ENCODE measurements at places on chromosomes 11 and 22.

DNA sequence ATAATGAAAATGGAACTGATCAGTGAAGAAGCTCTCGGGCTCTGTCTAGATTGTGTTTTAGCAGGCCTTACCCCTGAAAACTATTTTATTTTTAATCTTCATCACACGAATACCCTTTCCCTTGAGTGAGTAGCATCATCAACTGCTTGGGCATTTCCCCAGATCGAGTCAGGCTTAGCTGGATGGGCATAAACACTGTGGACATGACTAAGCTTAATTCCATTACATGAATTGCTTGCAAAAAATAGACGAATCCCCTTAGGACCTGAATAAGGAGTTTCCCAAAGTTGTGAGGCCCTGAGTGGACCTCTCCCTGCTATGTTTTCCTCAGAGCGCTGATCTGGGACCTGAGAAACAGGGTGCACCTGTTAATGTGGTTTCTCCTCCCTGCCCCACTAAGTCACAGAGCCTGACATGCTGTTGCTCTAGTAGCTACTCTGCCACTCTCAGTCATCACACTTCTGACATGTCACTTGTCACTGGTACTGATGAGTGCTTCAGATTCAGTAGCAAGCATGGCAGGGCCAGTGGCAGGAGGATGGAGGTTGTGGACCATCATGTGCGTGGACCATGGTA is 53.5 kb downstream of the ENDOD1 start:
- no peak for DNase-seq

DNA sequence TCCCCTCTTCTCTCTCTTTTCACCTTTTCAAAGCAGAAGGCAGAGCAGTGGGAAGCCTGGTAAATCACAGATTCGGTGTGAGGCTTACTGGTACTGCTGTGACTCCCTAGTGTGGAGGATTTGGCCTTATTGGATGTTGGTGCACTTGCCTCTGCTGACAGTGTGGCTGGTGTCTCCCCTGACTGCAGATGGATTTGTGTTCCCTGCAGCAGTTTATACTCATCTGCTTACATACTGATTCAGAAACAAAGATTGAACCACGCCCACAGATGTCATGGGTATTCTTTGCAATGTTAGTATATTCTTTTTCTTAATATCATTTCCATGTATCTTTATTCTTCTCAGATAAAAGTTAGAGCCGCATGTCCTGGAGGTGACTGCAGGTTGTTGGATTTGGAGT is 26.8 kb upstream of the GRIK4 start:
- no peak for DNase-seq

- DNase-seq, result no peak
Measured at GRCh38 chr11:11842421-11843008, 743 bp downstream of the USP47 start.

- no peak for DNase-seq
Measured at GRCh38 chr11:19355601-19356000, 114.9 kb upstream of the E2F8 start.

GRCh38 chr22:29081517-29082236 is 8.8 kb downstream of the KREMEN1 start:
- no peak for DNase-seq

GRCh38 chr11:6307876-6308275 is 12.4 kb downstream of the CAVIN3 start:
- no peak for DNase-seq

GRCh38 chr11:94639901-94640721 is 72.9 kb downstream of the PIWIL4 start:
- DNase-seq, result no peak

DNA sequence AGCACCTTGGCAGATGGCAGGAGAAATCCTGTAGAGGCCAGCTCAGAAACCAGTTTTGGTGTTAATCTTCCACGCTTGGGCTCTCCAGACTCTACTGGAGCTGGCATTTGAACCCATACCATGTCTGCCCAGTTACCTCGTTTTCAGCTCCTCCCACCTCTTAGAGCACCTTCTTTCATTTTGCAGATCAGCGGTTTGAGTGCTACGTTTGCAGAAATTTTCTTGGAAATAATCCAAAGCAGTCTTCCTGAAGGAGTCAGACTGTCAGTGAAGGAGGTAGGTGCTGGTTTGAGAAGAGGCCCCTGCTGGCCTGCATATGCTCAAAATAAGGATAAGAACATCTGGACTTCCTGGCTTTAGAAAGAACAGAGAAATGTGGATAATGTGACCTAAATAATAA is 13.7 kb downstream of the COA4 start:
- no peak for DNase-seq

DNA sequence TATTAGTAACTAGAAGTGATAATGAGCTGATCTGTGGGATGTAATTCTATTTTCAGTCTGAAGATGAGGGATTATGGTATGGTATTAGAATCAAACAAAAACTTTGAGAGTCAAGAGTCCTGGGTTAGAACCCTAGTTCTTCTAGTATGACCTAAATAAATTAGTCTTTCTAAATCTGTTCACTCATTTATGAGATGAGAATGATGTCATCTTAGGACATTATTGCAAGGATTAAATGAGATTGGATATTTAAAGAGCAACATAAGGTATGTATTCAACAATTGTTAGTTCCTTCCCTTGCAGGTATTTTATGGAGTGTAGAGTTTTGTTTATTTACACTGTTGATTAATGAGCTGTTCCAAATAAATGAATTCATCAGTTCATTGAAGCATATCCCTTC is 21.8 kb downstream of the EMSY start:
- DNase-seq, result no peak

GRCh38 chr11:119608201-119608600 is 120.8 kb downstream of the NECTIN1 start:
- no peak for DNase-seq

- no peak for DNase-seq
Measured at GRCh38 chr11:60377401-60378136, 763 bp upstream of the MS4A7 start.

GRCh38 chr11:122120096-122120495 is 4.1 kb upstream of the BLID start:
- no peak for DNase-seq

GRCh38 chr11:82765466-82766034 is 31.9 kb upstream of the FAM181B start:
- no peak for DNase-seq

GRCh38 chr11:47991266-47991830 is 11.0 kb downstream of the PTPRJ start:
- no peak for DNase-seq

GRCh38 chr11:12016246-12016645 is 7.8 kb upstream of the DKK3 start:
- DNase-seq, result no peak

GRCh38 chr11:94241896-94242295 is 62.5 kb upstream of the IZUMO1R start:
- DNase-seq, result no peak

DNA sequence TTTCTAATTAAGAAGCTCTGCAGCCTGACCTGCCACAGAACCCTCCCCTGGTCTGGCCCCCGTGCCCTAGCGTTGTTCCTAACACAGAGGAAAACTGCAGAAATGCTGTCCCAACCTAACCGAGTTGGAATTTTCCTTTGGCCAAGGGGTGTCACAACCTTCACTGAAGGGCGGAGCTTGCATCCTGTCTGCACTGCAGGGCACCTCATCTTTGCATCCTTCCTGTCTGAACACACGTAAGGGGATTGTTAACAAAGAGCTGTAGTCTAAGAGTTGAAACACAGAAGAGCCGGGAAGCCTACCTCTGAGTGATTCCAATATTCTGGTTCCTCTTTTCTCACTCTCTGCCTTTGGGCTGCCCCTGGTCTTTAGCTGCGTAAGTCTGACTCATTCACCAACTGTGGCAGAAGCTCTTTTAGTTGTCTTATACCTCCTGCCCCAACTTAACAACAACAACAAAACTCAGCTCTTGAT is 1.6 kb downstream of the DIXDC1 start:
- no peak for DNase-seq

DNA sequence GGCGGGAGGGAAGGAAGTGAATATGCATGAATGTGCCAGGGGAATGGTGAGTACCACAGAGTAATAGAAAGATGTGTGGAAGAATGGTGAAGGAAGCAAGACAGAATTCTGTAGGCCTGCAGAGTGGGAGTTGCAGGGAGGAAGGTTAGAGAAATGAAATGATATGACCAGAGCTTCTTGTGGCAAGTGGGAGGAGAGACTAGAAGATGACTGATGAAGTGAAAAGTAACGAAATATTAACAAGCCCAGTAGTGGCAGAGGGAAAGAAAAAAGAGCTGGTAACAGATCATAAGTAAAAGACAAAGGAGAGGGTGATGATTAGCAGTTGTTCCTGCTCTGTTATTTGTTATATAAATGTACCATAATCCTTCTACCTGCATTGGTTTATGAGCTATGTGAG is 1.0 kb upstream of the ALKBH8 start:
- DNase-seq, result no peak

DNA sequence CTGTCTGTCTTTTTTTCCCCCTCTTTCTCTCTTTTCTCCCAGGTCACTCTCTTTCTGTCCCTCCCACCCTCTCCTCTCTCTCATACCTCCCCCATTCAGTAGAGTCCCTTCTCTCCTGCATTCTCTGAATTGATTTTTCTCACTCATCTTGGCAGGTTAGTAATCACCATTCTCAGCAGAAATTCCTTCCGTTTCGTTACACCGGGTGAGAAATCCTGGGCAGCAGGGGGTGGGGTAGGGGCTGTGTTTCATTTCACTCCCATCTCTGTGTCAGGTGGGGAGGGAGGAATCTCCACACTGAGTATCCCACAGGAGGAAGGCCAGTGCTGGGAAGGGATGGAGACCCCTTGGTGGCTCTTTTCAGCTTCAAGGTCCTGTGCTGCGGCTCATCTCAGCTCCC is 253.5 kb downstream of the MIAT start:
- no peak for DNase-seq

DNA sequence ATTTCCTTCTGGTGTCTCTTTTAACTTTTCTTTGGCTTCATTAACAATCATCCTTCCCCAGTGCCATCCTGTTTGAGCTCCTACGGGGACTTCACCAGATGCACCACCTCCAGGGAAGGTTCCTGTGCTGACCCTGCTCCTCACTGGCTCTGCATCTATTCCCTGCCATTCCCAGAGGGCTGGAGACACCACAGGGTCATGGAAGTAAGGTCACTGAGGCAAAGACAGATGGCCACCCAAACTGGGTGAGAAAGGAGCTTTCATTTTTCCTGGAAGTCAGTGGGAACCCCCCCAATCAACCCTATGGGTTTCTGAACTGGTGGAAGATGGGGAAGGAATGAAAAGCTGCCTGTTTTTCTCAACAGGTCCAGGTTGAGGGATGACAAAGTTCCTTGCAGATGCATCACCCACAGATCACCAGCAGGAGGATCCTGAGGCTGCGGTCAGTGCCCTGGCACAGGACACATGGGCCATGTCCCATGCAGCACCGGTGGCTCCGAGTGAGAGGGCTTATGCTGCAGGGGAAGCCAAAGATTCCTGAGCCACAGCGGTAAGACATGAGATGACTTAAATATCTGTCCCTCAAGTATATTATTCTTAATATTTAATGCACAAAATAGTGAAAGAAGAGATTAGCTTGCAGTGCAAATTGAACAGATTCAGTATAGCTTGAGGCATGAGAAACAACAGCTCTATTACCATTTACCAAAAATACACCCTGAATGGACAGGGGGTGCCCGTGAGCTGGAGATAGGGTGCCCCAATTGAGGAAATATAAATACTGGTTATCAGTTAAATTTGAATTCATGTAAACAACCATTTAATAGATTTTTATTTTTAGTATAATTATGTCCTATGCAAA is 73.0 kb upstream of the VPREB1 start:
- peak; percentile 55 for DNase-seq

DNA sequence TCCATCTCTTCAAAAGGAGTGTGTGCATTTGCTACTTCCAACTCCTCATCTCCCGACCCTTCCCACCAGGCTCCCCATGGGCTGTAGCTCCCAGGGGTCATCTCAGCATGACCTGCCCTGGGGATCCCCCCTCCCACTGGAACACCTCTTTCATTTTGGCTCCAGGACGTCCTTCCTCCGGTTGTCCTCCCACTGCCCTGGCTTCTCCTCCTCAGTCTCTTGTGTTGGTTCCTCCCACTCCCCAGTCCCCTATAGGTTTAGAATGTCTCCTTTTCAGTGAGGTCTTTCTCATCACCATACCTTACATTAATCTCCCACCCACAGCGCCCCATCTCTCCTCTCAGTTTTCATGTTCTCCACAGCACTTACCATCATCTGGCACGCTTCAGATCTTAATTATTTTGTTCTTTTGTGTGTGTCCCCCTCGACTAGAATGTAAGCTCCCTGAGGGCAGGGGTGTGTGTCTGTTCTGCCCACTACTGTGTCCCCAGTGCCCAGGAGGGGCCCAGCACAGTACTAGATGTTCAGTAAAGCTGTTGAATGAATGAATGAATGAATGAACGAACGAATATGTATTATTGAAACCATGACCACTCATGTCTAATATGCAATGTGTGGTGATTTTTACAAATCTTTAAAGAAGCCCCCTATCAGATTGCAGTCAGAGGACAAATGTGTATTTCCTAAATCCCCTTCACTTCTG is 2.0 kb upstream of the TMA7B start:
- DNase-seq, result no peak

GRCh38 chr11:116610190-116610589 is 162.6 kb downstream of the BUD13 start:
- DNase-seq, result no peak

- DNase-seq, result no peak
Measured at GRCh38 chr11:132444911-132445310, 1074.5 kb downstream of the NTM start.

DNA sequence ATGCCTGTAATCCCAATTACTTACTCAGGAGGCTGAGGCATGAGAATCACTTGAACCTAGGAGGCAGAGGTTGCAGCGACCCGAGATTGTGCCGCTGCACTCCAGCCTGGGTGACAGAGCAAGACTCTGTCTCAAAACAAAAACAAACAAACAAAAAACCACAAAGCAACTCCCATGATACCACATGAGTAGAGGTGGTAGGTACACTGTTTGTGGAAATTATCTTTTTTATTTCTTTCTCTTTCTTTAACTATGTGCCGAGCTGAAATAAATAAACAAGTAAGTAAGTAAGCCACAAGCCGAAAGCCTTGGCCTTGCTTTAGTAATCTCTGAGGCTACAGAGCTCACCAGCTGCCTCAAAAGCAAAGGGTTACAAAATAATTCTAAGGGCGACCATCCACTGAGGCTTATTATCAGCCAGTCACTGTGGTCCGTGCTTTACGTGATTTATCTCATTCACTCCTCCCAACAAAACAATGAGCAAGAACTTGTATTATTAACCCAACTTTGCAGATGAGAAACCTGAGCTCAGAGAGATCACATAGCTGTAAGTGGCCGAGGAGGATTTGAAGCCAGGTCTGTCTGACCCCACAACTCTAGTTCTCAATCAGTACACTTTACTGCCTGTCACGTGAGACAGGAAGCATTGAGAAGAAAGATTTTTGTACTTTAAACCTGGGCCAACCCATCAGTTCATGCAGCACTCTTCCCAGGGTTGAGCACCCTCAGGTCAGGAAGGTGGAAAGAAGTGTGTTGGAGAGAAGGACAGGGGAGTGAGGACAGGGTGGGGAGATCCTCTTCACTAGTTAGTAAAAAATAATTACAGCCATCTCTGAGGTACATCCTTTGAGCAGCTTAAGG is 69.8 kb upstream of the MTMR2 start:
- no peak for DNase-seq

- no peak for DNase-seq
Measured at GRCh38 chr11:102280245-102280833, 36.9 kb upstream of the BIRC3 start.

GRCh38 chr11:69422645-69423044 is 58.8 kb upstream of the LINC01488 start:
- DNase-seq, result no peak

Data from endothelial cell (in vitro differentiated cells).